ENCODE measurements at places on chromosomes 2 and 18.

GRCh38 chr2:65368468-65368867 lies 63.9 kb downstream of the SPRED2 start:
- DNase-seq: no peak

- peak; percentile 75 for DNase-seq
Measured at GRCh38 chr18:43661570-43661969, 384.3 kb upstream of the SYT4 start.

GRCh38 chr2:218733171-218734021 lies 22.8 kb downstream of the TTLL4 start:
- no peak for DNase-seq

DNA sequence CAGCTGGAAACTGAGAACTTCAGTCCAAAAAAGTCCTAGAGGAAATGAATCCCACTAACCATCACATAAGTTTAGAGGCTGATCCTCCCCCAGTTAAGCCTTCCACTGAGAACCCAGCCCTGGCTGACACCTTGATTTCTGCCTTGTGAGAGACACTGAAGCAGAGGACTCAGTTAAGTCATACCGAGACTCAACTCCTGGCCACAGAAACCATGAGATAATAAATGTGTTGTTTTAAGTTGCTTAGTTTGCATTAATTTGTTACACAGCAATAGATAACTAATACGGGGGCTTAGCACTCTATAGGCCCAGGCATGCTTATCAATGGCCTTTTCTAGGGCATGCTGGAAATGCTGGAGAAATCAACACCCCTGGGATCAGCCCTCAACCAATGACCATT lies 3.4 kb upstream of the ADD2 start:
- no peak for DNase-seq

GRCh38 chr2:144459937-144460336 lies 60.0 kb downstream of the ZEB2 start:
- DNase-seq: no peak

- no peak for DNase-seq
Measured at GRCh38 chr2:46669996-46670793, 190.8 kb downstream of the TMEM247 start.

- no peak for DNase-seq
Measured at GRCh38 chr18:57270156-57270555, 82.2 kb upstream of the ST8SIA3 start.

DNA sequence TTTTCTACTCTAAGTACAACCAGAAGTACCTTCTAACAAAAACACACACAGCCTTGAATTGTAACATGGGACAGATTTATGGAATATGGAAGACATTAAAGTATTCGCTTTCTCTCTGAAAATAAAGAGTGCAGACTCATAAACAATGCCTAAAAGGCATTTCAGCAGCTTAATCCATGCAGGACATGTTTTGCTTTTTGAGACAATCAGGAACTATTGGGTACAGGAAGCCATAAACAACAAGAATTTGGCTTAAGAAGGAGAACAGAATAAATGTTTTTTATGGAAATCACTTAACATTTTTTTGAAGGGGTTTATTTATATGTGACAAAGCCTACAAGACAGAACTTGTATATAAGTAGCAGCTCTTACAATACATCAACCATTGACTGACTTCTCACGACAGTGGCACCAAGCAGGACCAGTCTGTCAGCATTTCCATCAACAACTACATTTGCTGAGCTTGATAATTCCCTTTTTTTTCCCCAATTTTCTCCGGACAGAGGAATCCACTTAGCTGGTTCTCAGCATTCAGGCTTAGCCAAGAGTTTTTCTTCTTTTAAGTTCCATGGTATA lies 140.1 kb downstream of the EXOC6B start:
- no peak for DNase-seq

- no peak for DNase-seq
Measured at GRCh38 chr2:175158894-175159293, 9.1 kb downstream of the ATF2 start.

- no peak for DNase-seq
Measured at GRCh38 chr2:31578316-31578715, 2.4 kb downstream of the SRD5A2 start.

DNA sequence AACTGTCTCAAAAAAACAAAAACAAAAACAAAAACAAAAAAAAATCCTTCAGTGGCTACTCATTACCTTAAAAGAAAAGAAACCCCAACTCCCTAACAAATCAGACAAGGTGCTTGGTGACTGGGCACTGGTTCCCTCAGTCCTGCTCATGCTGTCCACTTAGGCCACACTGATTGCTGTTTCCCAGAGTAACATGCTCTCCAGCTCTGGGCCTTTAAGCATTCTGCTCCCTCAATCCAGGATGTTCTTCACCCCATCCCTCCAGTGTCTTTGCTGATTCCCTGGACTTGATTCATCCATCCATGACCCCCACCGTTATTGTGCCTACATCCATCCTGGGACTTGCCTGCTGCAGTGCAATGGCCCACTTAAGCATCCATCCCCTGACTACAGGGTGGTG lies 16.4 kb upstream of the XPO1 start:
- DNase-seq: no peak
